Cardiac fibroblast (primary cell): ENCODE measurements at places on chromosomes 1 and 21.

DNA sequence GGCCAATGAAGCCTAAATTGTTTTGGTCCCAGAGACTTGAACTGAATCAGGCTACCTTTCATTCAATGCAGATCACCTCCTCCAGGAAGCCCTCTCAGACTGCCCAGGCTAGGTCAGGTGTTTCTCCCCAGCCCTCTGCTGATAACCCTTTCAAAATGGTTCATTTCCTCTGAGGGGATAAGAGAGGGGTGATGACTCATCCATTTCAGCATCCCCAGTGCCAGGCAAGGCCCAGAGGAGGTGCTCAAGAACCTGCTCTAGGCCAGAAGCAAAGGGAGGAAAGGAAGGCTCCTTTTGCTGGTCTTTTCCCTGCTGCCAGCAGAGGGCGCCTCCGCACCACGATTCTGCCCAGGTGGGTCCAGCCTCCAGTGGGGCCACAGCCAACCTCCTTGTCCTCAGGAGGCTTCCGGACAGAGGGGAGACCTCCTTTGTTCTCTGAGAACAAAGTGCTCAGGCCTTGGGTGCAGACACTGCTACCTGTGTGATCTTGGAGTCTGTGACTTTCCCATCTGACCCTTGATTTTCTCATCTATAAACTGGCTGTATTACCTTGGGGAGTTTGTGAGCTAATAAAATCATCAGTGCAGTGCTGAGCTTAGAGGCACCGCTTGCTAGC is 45.3 kb upstream of the ARHGEF10L start:
- DNase-seq: peak; percentile 76

GRCh38 chr1:24443241-24443656 is 27.6 kb downstream of the NIPAL3 start:
- peak; percentile 30 for DNase-seq

GRCh38 chr1:59215766-59216291 is 81.1 kb upstream of the FGGY start:
- no peak for DNase-seq

- DNase-seq: peak; percentile 88
These were observed 186.1 kb downstream of the CLEC20A start for GRCh38 chr1:178310685-178311105.

- DNase-seq: no peak
These were observed 15.5 kb upstream of the SNX27 start for GRCh38 chr1:151596166-151596953.

- DNase-seq: peak; percentile 75
These were observed 167.7 kb downstream of the RUNX1 start for GRCh38 chr21:34881421-34881820.
